HT1080 (cell line): ENCODE measurements at places on chromosomes 1 and 21. TPM values are rescaled to one million over a fixed set of nuclear protein-coding genes. Genes with fewer than 3 reads are reported as not detected.
A peak's percentile ranks its signal among the peaks of the same experiment; 100 is the strongest.

- no peak for DNase-seq
These were observed 13.3 kb upstream of the POFUT2 start for GRCh38 chr21:45300786-45301520.

- no peak for DNase-seq
These were observed 79.3 kb upstream of the C1orf87 start for GRCh38 chr1:60152891-60153290.

GRCh38 chr1:25549273-25550154 is 6.1 kb downstream of the LDLRAP1 start:
- peak; percentile 95 for DNase-seq

- DNase-seq, result no peak
These were observed 6.8 kb downstream of the PKNOX1 start for GRCh38 chr21:42981214-42981523.

- peak; percentile 97 for DNase-seq
These were observed 40.1 kb downstream of the SLC2A7 start for GRCh38 chr1:8985915-8986813.

The GNAT2 gene
- 0.13 and 0.43 TPM in 2 replicates for total RNA-seq

- DNase-seq, result no peak
These were observed 535.0 kb downstream of the AJAP1 start for GRCh38 chr1:5189384-5189783.

The TSPAN1 gene
- 0.77 and 2.4 TPM in 2 replicates for total RNA-seq

The LIPI gene
- not detected in 2 replicates for total RNA-seq

GRCh38 chr1:44284184-44284583 is 70.9 kb downstream of the ERI3 start:
- DNase-seq, result no peak

- no peak for DNase-seq
These were observed at the start of gene CADM3 for GRCh38 chr1:159171254-159171687. Gene CADM3 (plus strand): TSS chr1:159171615. CDS start chr1:159171766, 151 bp downstream.

The MXRA8 gene
- total RNA-seq, result 0.11 and 0.50 TPM in 2 replicates

DNA sequence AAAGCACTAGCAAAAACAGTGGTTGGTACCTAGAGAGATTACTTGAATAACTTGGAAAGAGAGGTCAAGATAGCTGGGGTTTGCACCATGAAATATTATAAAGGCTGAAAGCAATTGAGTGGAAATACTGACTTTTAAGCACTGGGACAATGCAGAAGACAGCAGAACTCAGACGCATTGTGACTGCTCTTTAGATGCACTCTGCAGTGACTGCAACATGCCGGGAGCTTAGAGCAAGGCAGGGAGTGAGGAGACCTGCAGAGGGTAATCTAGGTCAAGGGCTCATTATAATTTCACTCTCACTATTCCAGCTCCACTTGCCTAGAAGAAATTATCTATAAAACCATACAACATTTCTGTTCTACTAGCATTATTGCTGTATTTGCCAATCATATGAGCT is 36.6 kb downstream of the OLFM3 start:
- no peak for DNase-seq

- no peak for DNase-seq
These were observed 155.7 kb upstream of the IRF2BP2 start for GRCh38 chr1:234765672-234766071.

The VSIG8 gene
- total RNA-seq, result 0.03 and 0.07 TPM in 2 replicates

- no peak for DNase-seq
These were observed 1.8 kb downstream of the SH3GLB1 start for GRCh38 chr1:86706018-86706635.

DNA sequence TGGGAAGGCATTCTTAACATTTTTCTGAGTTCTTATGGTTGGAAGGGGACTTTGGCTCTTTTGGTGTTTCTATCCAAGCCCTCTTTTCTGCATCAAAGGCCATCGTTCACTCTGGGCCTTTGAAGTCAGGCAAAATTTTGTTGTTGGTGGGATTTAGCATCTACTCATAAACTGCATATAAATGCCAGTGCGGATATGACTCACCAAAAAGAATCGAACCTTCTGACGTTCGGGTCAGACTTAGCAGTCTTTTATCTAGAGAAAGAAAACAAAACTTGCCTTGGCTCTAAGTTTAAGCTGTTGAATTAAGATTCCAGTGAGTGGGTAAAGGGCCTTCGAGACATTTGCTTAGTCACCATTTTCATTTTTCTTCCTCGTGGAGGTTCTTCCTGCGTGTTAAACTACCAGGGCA is 51.4 kb downstream of the EVA1C start:
- peak; percentile 89 for DNase-seq

The LCE1F gene
- not detected in 2 replicates for total RNA-seq

GRCh38 chr1:245771511-245772281 is 616.9 kb downstream of the KIF26B start:
- DNase-seq, result peak; percentile 61

DNA sequence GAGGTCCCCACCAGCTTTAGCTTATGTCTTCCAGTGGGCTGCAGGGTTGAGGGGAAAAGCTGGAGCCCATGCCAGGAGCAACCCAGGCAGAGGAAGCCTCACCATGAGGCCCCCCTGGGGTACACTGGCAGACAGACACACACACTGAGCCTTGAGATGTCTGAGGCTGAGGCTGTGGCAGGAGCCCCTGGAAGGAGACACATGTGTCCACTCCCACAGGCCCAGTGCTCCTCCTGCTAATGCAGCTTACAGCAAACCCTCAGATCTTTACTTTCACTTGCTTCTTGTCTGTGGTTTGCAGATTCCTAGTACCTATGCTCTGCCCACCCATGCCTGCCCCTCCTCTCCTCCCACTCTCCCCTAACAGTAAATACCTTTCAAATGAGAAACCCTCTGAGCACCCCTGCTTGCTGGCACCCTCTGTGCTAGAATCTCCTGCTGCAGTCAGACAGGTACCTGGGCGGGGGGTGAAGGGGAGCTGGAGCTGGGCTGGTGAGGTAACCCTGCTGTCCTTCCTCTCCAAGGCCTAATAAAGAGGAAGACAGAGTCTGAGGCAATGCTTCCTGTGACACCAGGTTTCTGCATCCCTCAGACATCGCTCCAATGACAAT is 63.4 kb upstream of the NEK2 start:
- no peak for DNase-seq

DNA sequence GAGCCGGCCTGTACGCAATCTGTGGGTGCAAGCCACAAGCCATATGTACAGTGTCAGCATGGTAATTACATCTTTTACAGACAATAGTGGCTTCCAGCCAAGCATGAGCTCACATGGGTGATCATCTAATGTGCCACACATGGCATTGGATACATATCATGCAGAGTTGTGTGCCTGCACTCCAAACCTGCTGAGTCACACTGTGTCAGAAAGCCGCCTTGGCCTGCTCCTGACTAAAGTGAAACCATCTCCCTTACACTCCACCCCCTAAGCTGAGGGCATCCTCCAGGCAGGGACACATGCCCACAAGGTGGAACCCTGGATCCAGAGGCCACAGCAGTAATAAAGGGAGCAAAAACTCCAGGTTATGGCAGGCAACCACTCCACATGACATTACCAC is 72.5 kb downstream of the KCNT2 start:
- peak; percentile 68 for DNase-seq

GRCh38 chr1:183966487-183966886 is 71.0 kb downstream of the COLGALT2 start:
- no peak for DNase-seq

- DNase-seq, result peak; percentile 82
These were observed 27.5 kb downstream of the ARID1A start for GRCh38 chr1:26723013-26723991.

DNA sequence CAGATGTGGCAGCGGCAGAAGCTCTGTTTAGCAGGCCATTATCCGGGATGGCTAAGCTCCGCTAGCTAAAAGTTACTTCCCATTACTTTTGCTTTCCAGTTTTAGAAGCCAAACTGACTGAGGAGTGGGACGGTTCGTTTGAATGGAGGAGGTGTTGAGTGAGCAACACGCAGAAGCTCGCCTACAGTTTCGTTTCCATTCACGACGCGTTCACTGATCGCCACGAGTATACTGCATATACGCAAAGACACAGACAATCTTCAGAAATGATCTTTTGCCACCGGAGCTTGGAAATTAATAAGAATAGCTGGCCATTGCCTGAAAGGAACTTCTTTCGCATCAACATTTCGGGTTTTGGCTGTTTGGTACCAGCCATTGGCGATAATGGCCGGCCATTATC is 14.6 kb downstream of the SON start:
- no peak for DNase-seq

DNA sequence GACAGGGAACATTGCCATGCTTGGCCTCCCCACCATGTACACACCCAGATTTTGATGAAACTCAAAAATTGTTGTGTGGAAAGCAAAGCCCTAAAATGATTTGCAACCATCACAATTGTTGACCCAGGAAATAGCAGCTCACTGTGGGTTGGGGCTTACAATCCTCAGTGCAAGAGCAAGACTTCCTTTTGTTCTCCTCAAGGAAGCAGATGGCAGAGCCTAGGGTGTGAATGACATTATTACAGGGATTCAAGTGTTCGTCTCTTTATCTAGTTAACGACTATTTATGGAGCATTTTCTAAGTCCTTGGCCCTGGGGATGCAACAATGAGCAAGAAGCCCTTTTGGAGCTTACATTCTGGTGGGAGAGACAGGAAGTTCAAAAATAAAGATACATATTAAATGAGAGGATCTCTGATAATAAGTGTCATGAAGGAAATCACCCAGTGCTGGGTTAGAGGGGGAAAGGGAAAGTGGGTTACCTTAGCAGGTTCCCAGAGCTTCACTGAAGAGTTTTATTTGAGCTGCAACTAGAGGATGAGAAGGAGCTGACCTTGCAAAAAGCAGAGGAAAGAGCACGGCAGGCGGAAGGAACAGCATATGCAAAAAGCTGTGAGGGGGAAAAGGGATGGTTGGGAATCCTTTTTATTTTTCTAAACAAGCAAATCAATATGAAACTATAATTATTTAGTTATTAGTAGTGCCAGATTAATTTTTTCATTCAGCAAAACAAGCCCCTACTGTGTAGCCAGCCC is 38.5 kb upstream of the ID3 start:
- no peak for DNase-seq

DNA sequence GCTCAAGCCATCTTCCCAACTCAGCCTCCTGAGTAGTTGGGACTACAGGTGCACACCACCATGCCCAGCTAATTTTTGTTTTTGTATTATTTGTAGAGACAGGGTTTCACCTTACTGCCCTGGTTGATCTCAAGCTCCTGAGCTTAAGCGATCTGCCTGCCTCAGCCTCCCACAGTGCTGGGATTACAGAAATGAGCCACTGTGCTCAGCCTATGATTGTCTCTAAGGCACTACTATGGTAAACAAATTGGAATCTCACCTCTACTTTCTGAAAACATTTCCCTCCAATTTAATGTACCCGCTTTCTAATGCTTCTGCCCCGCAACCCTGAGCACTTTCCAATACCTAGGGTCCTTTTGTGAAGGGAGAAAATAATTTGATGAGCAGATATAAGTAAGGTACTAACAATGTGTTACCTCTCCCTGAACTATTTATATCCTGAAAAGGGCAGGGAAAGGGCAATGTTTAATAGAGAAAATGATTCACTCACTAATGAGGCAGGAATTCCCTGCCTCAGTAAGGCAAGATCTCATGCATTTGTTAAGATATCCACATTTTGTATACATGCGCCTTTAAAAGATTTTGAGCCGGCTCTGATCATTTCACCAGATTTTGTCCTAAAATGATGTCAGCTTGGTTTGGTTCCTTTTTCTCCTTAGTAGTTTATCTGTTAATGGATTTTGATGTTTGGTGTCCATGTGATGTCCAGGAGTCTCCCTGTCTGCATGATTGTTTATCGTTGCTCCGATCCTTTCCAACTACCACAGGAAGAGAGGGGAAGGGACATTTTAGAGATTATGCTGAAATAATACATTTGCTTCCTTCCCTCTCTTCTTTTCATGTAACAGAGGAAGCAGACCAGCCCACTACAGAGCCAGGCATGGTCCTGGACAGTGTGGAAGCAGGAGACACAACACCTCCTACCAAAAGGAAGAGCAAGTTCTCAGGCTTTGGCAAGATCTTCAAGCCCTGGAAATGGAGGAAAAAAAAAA is 47.3 kb upstream of the RCC1 start:
- no peak for DNase-seq

DNA sequence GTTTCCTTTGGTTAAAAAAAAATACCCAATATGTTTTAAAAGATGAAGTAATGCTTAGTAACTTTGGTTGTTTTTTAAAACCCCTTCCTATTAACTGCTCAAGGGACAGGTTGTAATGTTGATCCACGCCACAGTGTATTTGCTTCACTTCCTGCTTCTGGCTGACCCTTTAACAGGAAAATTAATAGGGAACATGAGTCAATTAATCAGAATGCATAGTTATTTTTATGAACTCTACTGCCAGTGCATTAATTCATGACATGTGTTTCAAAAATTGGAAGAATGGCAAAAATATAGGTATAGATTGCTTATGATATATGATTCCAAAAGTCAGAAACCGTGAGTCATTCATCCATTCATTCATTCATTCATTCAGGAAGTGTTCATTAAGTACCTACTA is 204.8 kb downstream of the SETD4 start:
- no peak for DNase-seq

DNA sequence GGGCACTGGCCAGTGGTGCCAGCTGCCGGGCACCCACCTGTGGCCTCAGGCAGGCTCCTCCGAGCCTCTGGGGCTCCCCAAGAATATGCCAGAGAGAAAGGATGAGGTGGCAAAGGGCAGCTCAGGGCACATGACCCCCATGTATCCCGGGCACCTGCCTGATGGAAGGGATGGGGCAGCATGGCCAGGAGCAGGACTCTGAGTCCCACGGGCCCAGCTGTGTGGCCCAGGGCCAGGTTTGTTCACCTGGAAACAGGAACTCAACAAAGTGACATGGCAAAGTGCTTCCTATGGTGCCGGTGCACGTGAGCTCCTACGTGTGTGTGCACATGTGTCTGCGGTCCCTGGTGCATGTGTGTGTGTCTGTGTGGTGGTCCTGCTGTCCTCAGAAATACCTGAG is 9.5 kb upstream of the GPR153 start:
- DNase-seq, result no peak

DNA sequence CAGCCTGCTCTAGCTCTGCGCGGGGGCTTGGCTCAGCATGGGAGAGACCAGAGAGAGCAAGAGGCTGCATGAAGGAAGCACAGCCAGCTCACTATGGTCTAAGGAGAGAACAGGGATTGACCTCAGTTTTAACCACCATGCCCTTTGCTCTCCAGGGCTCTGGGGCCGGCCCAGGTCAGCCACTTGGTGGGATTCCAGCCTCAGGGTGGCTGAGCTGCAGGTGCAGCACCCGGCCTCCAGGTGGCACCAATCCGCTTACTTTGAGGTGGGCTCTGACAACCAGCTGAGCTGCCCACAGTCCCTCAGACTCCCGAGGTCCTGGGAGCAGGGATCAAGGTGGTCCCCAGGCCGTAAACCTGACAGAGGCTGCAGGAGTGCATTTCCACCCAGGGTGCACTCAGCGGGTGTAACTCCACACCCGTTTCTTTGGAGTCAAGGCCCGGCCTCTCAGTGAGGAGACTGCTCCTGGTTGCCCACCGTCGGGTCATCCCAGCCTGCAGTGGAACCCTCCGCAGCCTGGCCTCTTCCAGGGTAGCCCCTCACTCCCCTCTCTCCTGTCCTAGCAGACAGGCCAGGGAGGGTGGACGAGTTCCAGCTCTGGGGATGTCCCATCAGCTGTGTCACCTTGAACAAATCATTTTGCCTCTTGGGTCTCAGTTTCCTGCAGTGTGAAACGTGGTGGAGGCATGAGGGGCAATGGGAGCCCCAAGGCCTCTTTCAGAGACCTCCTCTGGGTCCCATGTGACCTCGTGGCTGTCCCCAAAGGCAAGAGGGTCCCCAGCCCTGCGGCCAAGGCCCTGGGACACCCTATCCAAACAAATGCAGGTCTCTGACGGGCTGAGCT is 607 bp upstream of the LGR6 start:
- DNase-seq, result peak; percentile 40

The SHE gene
- not detected in 2 replicates for total RNA-seq

The CYP4Z1 gene
- not detected in 2 replicates for total RNA-seq
